ENCODE measurements at places on chromosomes 5 and 9. TPM values are rescaled to one million over a fixed set of nuclear protein-coding genes. Genes with fewer than 3 reads are reported as not detected.
A peak's percentile ranks its signal among the peaks of the same experiment; 100 is the strongest.

SCGB3A2 gene
- not detected for total RNA-seq

ARHGEF37 gene
- total RNA-seq: 1.1 TPM

FSTL4 gene
- not detected for total RNA-seq

PCDHB11 gene
- total RNA-seq: not detected

CDC20B gene
- total RNA-seq: not detected

CCNI2 gene
- 10.0 TPM for total RNA-seq

KIF3A gene
- total RNA-seq: 16.4 TPM

DNA sequence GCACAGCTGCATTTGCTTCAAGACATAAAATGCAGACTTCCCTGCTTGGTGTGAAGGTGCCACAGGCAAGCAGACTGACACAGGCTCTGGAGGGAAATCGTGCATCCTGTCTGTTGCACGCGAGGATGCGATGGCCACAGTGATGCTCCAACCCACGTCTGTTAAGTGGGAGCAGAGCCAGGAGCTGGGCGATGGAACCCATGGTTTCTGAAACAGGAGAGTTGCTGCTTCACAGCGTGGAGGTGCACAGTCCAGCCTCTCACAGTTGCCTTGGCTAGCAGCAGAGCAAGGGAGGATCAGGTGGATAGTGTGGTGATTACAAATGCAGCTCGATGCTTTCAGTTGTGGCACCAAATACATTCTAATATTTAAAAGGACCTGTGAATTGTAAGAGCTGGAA lies 108.8 kb downstream of the TENT4A start:
- H3K36me3 ChIP-seq: peaks cover 4% of the 10 kb centered on the region
- DNase-seq: no peak
- no peaks in the 10 kb centered on the region for H3K4me1 ChIP-seq

- H3K27me3 ChIP-seq: no peaks in the 10 kb centered on the region
- no peaks in the 10 kb centered on the region for H3K4me1 ChIP-seq
- no peak overlapping the region for H3K27ac ChIP-seq
Measured at GRCh38 chr5:28750251-28750650, 1711.9 kb upstream of the CDH9 start.

- H3K27me3 ChIP-seq: no peaks in the 10 kb centered on the region
- peaks cover 45% of the 10 kb centered on the region for H3K4me1 ChIP-seq
- no peak overlapping the region for H3K4me3 ChIP-seq
- DNase-seq: no peak
- no peak overlapping the region for H3K27ac ChIP-seq
Measured at GRCh38 chr5:88262116-88262515, 6.5 kb downstream of the TMEM161B start.

DNA sequence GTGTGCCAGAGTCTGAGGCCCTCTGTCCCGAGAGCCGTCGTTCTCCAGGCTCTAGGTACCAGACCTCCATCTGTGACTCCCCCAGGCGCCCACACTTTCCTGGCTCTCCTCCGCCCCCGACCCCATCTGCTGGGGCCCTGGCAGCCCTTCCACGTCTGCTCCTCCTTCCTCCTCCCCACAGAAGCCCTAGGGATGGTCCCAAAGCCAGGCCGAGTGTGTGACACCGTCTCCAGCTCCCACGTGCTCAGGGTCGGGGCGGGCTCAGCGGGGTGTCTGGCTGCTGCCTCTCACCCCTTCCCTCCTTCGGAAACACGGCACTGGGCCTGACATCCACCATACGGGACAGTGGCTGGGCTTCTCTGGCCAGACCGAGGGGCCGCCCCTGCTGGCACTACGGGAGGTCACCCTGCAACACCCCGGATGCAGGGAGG lies 20.5 kb upstream of the SLC6A19 start:
- no peaks in the 10 kb centered on the region for H3K27me3 ChIP-seq
- H3K27ac ChIP-seq: no peak overlapping the region
- DNase-seq: no peak
- H3K36me3 ChIP-seq: no peaks in the 10 kb centered on the region
- no peaks in the 10 kb centered on the region for H3K4me1 ChIP-seq
- no peak overlapping the region for H3K4me3 ChIP-seq

GRCh38 chr5:177537389-177538361 lies 16.7 kb downstream of the FAM193B start:
- no peak for DNase-seq
- no peak overlapping the region for H3K4me3 ChIP-seq
- H3K36me3 ChIP-seq: peaks cover 16% of the 10 kb centered on the region
- H3K27ac ChIP-seq: no peak overlapping the region
- H3K27me3 ChIP-seq: no peaks in the 10 kb centered on the region
- H3K4me1 ChIP-seq: peaks cover 4% of the 10 kb centered on the region

DNA sequence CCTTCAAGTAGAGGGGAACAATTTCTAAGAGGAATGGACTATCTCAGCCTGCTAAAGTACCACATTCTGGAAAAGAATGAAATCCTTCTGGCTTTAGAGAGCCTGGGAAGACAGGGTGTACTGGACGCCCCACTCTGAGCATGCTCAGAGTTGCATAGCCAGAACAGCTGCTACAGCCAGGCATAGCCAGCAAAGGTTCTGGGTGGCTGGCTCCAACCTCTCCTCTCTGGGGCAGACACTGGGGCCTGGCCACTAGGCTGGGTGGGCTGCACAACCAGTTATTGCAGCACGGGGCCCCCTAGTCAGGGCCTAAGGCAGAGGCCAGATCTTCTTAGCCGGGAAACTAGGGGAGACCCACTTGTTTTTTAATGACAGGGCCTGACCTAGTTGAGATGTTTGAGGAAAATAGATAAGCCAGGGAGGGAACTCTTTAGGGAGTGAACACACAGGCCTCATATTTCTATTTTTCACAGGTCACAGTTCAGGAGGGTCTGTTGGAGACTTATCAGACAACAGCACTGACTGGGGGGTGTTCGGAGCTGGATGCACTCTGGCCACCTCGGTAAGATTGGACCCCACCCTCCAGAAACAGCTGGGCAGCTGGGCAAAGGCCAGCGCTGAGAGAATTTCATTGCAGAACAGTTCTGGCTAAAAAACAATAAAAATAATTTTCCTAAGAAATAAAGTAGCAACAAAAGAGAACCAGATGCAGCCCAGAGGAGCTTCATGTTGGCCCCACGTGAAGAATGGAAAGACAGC lies 142.9 kb downstream of the LPAR1 start:
- no peak overlapping the region for H3K27ac ChIP-seq
- no peaks in the 10 kb centered on the region for H3K36me3 ChIP-seq
- H3K4me3 ChIP-seq: no peak overlapping the region
- H3K4me1 ChIP-seq: no peaks in the 10 kb centered on the region
- H3K27me3 ChIP-seq: no peaks in the 10 kb centered on the region

- H3K36me3 ChIP-seq: peaks cover 45% of the 10 kb centered on the region
- peak overlapping the region; percentile 24 for H3K4me3 ChIP-seq
- peak overlapping the region; percentile 73 for H3K27ac ChIP-seq
Measured at GRCh38 chr9:6893350-6894131, 135.8 kb downstream of the KDM4C start.

DNA sequence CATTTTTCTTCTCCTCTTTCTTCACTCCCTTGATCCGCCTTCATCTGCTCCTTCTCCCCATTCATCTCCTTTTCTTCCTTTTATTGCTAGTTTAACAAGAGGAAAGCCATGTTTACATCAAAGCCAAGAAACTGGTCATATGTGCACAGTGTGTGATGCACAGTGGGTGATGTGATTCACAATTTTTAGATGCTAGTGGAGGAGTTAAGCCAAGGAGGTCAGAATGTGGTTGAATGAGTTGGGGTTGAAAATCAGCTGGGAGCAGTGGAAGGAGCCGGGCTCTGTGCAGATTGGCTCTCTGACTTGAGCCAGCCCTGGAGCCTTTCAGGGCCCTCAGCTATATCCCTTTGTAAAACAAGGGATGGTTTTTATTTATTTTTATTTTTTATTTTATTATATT lies 7.3 kb downstream of the ACER2 start:
- H3K27ac ChIP-seq: no peak overlapping the region
- H3K4me1 ChIP-seq: no peaks in the 10 kb centered on the region
- peaks cover 6% of the 10 kb centered on the region for H3K36me3 ChIP-seq
- no peak for DNase-seq

GRCh38 chr9:14131356-14132088 lies 182.4 kb downstream of the NFIB start:
- H3K36me3 ChIP-seq: no peaks in the 10 kb centered on the region
- no peak overlapping the region for H3K4me3 ChIP-seq
- H3K27ac ChIP-seq: no peak overlapping the region
- H3K27me3 ChIP-seq: no peaks in the 10 kb centered on the region

- no peaks in the 10 kb centered on the region for H3K27me3 ChIP-seq
- peaks cover 3% of the 10 kb centered on the region for H3K36me3 ChIP-seq
- no peak overlapping the region for H3K4me3 ChIP-seq
- DNase-seq: no peak
- peaks cover 8% of the 10 kb centered on the region for H3K4me1 ChIP-seq
- no peak overlapping the region for H3K27ac ChIP-seq
Measured at GRCh38 chr9:132041798-132042197, 37.9 kb downstream of the MED27 start.

GRCh38 chr5:75234251-75234650 lies 2.4 kb downstream of the ANKRD31 start:
- no peak for DNase-seq
- H3K36me3 ChIP-seq: no peaks in the 10 kb centered on the region
- no peaks in the 10 kb centered on the region for H3K27me3 ChIP-seq
- no peak overlapping the region for H3K27ac ChIP-seq
- peaks cover 10% of the 10 kb centered on the region for H3K4me1 ChIP-seq

- H3K4me3 ChIP-seq: no peak overlapping the region
- no peaks in the 10 kb centered on the region for H3K36me3 ChIP-seq
- no peak overlapping the region for H3K27ac ChIP-seq
- no peak for DNase-seq
- H3K27me3 ChIP-seq: peaks cover 13% of the 10 kb centered on the region
- H3K4me1 ChIP-seq: no peaks in the 10 kb centered on the region
Measured at GRCh38 chr9:96169901-96170300, 132.1 kb downstream of the HSD17B3 start.

GRCh38 chr5:39211773-39212172 lies 7.6 kb downstream of the FYB1 start:
- DNase-seq: peak; percentile 47
- H3K36me3 ChIP-seq: peaks cover 7% of the 10 kb centered on the region
- H3K27ac ChIP-seq: peak overlapping the region; percentile 94
- peak overlapping the region; percentile 71 for H3K4me3 ChIP-seq
- H3K27me3 ChIP-seq: no peaks in the 10 kb centered on the region

DNA sequence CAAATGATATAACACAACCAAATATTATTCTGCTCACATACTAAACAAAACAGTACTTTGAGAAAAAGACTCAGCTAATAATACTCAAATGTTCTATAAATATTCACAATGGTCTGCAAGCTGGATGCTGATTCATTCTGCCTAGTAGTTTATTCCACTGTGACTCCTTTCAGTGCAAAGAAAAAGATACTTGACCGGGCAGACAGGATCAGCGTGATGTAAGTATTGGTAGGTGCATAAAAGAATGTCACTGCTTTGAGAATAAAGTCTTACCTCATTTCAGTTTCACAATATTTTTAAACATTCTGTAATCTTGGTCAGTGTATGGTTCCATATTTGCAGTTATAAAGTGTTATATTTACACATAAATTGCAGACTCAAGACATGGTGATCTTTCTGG lies 223.0 kb upstream of the NUDT12 start:
- H3K27ac ChIP-seq: no peak overlapping the region
- H3K4me1 ChIP-seq: no peaks in the 10 kb centered on the region
- H3K4me3 ChIP-seq: no peak overlapping the region
- no peaks in the 10 kb centered on the region for H3K27me3 ChIP-seq
- H3K36me3 ChIP-seq: no peaks in the 10 kb centered on the region

DNA sequence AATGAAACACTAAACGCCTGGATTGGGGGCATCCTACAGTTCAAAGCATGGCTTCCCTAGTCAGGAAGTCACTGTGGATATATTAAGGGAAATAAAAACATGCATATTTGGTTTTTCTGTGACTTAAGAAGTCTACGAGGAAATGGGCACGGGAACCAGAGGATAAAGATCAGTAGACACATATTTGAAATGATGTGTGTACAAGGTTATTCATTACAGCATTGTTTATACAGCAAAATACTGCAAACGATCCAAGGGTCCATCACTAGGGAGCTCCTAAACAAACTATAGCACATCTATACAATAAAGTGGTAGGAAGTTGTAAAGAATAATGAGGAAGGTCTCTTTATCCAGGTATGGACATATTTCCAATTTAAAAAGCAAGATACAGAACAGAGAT lies 71.8 kb downstream of the EFNA5 start:
- no peak overlapping the region for H3K4me3 ChIP-seq
- no peaks in the 10 kb centered on the region for H3K36me3 ChIP-seq
- no peak overlapping the region for H3K27ac ChIP-seq
- DNase-seq: no peak
- no peaks in the 10 kb centered on the region for H3K4me1 ChIP-seq

GRCh38 chr9:126125577-126125976 lies 201.1 kb upstream of the MVB12B start:
- peaks cover 28% of the 10 kb centered on the region for H3K27me3 ChIP-seq
- no peak overlapping the region for H3K4me3 ChIP-seq
- no peak for DNase-seq
- no peak overlapping the region for H3K27ac ChIP-seq
- H3K4me1 ChIP-seq: no peaks in the 10 kb centered on the region

- peak overlapping the region; percentile 73 for H3K4me3 ChIP-seq
- peaks cover 24% of the 10 kb centered on the region for H3K27me3 ChIP-seq
- DNase-seq: peak; percentile 5
- no peak overlapping the region for H3K27ac ChIP-seq
- H3K4me1 ChIP-seq: peaks cover 11% of the 10 kb centered on the region
Measured at GRCh38 chr9:125889112-125889475, 141.9 kb downstream of the PBX3 start.

GRCh38 chr9:125752070-125752628 lies 5.0 kb downstream of the PBX3 start:
- no peak overlapping the region for H3K4me3 ChIP-seq
- peaks cover 15% of the 10 kb centered on the region for H3K36me3 ChIP-seq
- no peaks in the 10 kb centered on the region for H3K27me3 ChIP-seq
- peaks cover 27% of the 10 kb centered on the region for H3K4me1 ChIP-seq
- DNase-seq: no peak

- no peak for DNase-seq
- no peaks in the 10 kb centered on the region for H3K4me1 ChIP-seq
Measured at GRCh38 chr5:87997662-87998061, 271.0 kb downstream of the TMEM161B start.

DNA sequence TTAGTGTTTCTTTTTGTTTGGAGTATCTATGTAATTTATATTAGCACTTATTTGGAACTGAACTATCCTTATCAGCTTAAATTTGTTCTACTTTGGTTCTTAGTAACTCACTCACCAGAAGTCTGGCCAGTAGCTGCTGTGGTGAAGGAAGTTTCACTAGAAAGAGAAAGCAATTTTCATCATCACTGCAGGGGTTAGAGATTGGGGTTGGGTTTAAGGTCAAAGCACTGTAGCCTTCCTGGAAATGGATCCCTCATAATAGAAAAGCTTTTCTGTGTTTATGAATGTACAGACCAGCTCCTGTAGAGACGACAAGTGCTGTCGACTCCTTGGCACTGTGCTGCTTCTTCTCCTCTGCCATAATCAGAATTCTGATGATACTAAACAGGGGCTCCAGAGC lies 22.2 kb downstream of the MROH2B start:
- no peaks in the 10 kb centered on the region for H3K4me1 ChIP-seq
- H3K27me3 ChIP-seq: peaks cover 1% of the 10 kb centered on the region
- H3K36me3 ChIP-seq: no peaks in the 10 kb centered on the region
- no peak overlapping the region for H3K27ac ChIP-seq
- no peak overlapping the region for H3K4me3 ChIP-seq

- peaks cover 19% of the 10 kb centered on the region for H3K36me3 ChIP-seq
- no peak overlapping the region for H3K27ac ChIP-seq
- DNase-seq: no peak
- H3K27me3 ChIP-seq: no peaks in the 10 kb centered on the region
- H3K4me3 ChIP-seq: no peak overlapping the region
- H3K4me1 ChIP-seq: peaks cover 35% of the 10 kb centered on the region
Measured at GRCh38 chr5:131745703-131746102, 51.1 kb downstream of the FNIP1 start.

GRCh38 chr5:17192191-17192590 lies 25.2 kb upstream of the BASP1 start:
- no peak overlapping the region for H3K4me3 ChIP-seq
- no peaks in the 10 kb centered on the region for H3K36me3 ChIP-seq
- no peaks in the 10 kb centered on the region for H3K4me1 ChIP-seq
- DNase-seq: no peak

Data from activated CD8-positive, alpha-beta T cell treated with anti-CD3 and anti-CD28 coated beads for 36 hours (primary cell).